ENCODE measurements at places on chromosomes 16 and 17.

DNA sequence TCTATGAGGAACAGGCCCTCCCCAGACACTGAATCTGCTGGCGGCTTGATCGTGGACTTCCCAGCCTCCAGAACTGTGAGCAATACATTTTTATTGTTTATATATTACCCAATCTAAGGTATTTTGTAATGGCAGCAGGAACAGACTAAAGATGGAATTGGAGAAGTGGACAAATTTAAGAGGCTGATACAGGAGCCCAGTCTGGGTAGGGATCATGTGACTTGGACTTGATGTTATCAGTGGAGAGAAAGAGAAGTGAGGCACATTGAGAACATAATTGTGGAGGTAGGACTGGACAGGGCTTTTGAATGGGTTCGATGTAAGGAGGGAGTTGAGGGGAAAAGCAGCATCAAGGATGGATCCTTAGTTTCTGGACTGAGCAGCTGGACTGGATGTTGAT is 93.8 kb downstream of the USP31 start:
- DNase-seq = no peak

DNA sequence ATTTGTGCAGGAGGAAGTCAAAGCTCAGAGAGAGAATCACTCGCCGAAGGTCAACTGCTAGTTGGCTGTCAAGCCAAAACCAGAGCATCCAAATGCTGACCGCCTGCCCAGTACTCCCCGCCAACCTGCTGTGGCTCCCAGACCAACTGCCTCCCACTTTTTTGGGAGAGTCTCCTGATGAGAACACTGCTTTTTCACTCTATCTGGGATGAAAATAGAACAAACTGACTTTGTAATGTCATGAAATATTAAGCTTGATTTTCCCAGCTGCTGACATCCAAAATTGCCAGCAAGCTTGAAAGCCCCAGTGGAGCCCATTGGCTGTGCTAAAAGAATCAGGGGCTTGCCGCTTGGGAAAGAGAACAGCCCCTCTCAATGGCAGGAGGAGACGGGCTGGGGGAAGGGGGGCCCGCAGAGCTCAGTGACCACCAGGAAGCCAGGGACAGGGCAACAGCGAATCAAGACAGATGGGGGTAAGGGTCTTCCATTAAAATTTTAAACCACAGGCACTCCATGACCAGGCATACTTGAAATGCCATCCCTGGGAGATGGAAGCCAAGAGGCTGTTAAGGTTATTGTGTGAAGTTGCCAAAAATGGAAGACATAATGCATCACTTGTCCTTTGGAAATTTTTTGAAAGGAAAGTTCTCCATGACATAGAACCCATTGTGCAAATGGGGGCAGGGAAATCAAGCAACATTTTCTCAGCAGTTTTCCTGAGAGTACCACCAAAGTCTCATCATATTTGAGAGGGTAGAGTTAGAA is 125.7 kb upstream of the CDH5 start:
- no peak for DNase-seq

GRCh38 chr16:49341706-49342105 is 31.9 kb upstream of the C16orf78 start:
- DNase-seq = no peak

- DNase-seq = no peak
Observed at GRCh38 chr17:6422654-6423241, 12.2 kb downstream of the AIPL1 start.

Data from bone marrow (tissue), 2 donors.